ENCODE measurements at places on chromosomes 1 and 21.

GRCh38 chr1:180397175-180397574 lies 105.2 kb downstream of the ACBD6 start:
- DNase-seq: no peak

DNA sequence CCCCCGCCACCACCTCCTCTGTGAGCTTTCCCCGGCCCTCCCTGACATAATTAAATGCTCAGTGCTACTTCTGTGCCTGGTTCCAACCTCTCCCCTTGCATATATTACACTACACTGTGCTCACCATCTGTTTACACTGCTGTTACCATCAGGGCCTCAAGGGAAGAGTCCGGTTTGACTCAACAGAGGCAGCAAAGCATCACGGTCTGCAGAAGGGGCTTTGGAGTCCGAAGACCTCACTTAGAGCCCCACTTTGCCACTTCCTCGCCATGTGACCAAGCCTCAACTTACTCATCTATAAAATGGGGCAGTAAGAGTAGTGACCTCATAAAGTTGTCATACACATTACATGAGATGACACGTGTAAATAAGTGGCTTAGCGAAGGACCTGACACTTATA lies 27.4 kb downstream of the KCNN3 start:
- no peak for DNase-seq

DNA sequence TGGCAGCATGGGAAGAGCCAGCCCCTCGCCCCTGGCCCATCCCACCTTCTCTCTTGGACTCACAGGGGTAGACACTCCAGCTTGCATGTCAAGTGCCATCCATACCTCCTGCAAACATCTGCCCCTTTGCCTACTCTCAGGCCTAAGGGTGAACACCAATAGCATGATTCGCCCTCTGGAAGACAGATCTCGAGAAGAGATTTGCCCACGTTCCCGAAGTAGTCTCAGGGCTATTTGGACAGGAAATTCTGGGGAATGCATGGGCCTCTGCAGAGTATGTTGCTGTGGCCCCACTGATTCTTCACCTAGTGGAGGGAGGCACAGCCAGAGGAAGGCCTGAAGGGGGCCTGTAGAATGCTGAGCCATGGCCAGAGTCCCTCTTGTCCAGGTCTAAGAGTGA lies 29.8 kb upstream of the DNASE2B start:
- no peak for DNase-seq

GRCh38 chr1:43978264-43978550 lies 803 bp upstream of the B4GALT2 start:
- DNase-seq: no peak

- no peak for DNase-seq
These were observed 164.3 kb downstream of the MIS18A start for GRCh38 chr21:32114419-32115035.

- no peak for DNase-seq
These were observed 228.4 kb downstream of the DAB1 start for GRCh38 chr1:57195436-57195941.

DNA sequence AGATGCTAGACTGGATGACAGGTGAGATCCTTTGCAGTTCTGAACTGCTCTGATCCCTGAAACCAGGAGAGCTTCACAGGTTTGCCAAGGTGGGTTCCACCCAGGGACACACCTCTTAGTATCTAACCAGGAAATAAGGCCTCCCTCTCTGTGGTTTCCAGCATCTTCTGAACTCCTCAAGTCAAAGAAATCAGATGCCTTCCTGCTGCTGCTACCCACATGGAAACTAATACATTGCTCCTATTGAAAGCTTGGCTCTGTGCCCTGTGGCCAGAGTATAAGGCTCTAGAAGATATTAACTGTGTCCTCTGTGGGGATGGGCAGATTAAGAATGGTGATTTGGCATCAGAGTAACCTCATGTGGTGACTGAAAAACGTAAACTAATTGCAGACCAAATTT lies 75.0 kb upstream of the MRPS6 start:
- DNase-seq: no peak

DNA sequence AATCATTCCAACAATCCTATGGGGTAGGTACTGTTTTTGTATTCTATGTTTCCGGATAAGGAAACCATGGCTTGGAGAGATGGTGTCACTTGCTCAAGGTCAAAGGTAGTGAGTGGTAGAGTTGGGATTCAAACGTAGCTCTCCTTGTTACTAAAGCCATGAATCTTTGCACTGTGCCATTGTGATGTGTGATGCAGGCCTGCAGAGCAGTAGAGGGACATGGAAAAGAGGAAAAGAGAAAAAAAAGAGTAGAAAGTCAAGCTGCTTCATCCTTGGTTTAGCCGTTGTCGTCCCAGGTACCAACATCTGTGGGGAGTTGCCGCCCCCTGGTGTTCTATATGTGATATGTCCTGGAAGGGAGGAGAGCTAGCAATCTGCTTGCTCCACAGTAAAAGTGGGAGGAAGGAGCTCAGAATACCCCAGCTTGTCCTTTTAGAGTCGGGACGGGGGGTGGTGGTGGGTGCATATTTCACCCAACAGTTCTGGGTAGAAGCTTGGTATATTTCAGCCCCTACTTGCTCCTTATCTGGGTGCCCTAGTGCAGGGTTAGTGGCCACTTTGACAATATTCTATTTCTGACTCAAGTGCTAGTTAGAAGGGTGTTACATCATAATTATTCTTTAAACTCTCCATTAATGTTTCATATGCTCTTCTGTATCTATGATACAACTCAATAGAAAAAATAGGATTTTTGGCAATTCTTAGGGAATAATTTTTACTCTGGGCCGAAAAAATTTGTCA lies 98.4 kb downstream of the EBNA1BP2 start:
- peak; percentile 50 for DNase-seq

DNA sequence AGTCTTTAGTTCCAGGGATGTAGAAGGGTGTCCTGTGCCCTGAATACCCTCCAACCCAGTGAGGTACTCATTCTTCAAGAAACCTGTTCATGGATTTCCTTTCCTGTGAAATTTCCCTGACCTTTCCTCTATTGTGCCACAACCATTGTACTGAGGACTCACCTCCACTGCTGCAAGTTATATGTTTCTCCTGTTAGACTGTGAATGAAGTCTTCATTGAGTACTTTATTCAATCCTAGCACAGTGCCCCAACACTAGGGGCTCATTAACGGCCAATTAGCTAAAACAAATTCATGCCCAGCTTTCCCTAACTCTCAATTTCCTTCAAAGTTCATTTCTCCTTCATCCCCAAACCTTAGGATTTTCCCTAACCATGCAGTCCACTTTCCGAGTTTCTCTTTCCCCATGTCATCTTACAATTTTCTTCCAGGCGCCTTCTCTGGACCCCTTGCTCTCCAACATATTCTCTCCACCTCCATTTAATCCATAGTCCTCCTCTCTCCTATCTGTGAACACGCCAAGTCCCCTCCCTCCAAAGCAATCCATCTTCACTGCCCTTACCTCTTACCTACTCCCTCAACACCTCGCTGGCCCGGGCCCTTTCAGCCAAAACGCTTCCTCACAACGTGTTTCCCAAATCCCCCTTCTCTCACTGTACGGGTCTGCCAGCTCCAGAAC lies 1.3 kb downstream of the TRIM33 start:
- DNase-seq: no peak

GRCh38 chr1:210397252-210397651 lies 68.5 kb downstream of the HHAT start:
- DNase-seq: peak; percentile 71

DNA sequence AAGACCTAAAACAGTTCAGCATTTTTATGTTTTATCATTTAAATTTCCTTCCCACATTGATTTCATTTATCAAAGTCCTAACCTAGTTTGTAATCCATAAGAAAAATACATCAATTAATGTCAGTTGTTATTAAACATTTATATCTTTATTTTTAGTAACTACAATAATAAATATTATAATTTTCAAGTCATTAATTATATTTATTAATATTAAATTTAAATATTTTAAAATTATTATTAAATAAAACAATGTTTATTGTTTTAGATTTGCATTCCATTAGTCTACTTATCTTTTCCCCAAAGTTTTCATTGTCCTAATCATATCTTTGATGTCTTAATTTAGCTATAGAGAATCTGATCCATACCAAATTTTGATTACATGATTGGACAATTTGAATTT lies 368.9 kb downstream of the PLA2G4A start:
- DNase-seq: no peak

DNA sequence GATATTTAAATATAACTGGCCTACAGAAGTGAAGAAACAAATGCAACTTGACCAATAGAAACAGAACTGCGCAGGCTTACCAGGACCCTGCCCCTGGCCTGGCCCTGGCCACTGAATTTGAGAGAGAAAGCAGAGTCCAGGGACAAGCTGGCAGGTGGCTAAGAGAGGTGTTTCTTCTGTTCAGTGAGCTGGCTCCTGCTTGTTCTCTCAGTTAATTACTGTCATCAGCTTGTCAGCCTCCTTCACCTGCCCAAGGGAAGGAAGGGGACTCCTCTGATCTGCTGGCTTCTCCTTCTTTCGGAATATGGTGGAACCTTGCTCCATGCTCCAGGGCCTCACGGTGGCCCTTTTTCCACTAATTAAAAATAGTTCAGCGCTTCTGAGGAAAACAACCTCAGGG lies 388.4 kb downstream of the DISC1 start:
- DNase-seq: no peak

DNA sequence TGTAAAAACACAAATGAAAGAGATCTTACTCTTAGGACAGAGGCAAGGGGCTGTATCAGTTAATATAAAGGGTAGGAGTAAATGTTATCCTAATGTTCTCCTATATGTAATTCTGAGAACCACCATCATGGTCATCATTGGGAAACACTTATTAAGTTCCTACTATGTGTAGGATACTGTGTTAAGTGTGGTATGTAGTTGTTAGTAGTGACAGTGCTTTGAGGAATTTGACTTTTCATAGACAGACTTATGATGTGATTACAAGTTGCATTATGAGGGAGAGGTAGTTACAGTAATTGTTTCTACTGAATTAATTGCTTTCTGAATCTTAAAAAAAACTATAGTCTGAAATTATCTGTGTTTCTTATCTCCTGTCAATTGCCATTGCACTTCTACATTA lies 51.8 kb upstream of the PGD start:
- no peak for DNase-seq

DNA sequence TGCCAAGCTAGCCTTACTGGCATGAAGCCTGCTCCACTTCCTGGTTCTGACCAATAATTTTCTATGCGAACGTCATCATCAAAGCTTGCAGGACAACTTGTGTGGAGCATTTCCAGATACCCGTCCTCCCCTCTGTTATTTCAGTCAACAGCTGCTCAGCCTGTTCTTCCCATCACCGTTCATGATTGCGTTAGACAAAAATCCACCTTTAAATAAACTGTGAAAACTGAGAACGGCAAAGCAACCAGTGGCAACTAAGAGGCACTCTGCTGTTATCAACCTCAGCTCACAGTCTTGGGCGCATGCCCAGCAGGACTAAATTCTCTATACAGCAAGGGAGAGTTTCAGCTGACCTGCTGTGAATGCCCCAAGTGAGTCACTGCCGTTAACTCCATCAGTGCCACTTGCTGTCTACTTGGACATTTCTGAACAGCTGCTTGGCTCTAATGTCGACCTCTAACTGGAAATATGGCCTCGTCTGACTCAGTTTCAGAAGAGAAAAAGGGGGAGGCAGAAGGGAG lies 207.4 kb upstream of the RUNX1 start:
- DNase-seq: peak; percentile 99

DNA sequence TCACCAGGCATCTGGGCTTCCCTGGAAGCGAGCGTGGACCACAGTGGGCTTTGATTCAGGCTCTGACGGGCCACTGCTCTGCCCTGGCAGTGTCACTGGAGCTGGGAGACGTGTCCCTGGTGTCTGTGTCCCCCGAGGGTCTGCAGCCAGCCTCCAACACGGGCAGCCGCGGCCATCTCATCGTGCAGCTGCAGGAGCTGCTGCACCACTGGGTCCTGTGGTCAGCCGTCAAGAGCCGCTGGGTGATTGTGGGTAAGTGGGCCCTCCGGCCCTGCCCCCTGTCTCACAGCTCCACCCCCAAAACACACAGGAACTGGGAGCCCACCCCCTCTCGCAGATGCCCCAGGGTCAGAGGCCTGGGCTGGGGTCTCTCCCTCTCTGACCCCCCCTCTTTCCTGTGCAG lies 40.7 kb downstream of the DISP3 start:
- no peak for DNase-seq

DNA sequence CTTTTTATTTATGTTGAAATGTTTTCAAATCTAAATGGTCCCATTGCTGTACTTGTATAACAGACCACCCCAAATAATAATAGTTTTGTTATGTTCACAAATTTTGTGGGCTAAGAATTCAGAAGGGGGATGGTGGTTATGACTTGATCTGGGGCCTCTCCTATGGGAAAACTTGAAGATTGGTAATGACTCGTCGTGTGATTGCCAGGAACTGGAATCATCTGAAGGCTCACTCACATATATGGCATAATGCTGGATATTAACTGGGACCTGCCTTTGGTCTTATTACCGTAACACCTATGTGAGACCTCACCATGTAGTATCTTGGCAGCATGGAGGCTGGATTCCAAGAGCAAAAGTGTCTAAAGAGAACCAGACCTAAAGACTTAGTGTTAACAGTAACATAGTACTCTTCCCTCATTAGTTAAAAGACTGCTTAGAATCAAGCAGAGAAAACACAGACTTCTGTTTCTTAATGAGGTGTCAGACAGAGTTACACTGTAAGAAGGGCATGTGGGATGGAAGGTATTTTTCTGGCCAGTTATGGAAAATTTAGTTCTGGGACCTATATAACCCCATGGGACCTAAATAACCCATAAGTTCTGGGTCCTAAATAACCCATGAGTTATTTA lies 11.9 kb downstream of the LYPLAL1 start:
- DNase-seq: no peak

- peak; percentile 82 for DNase-seq
These were observed 1.3 kb upstream of the DOCK7 start for GRCh38 chr1:62689524-62689923.

GRCh38 chr1:193083365-193084088 lies 21.7 kb downstream of the GLRX2 start:
- no peak for DNase-seq
